ACHN (cell line): ENCODE measurements at places on chromosomes 7 and 10.
A peak's percentile ranks its signal among the peaks of the same experiment; 100 is the strongest.

DNA sequence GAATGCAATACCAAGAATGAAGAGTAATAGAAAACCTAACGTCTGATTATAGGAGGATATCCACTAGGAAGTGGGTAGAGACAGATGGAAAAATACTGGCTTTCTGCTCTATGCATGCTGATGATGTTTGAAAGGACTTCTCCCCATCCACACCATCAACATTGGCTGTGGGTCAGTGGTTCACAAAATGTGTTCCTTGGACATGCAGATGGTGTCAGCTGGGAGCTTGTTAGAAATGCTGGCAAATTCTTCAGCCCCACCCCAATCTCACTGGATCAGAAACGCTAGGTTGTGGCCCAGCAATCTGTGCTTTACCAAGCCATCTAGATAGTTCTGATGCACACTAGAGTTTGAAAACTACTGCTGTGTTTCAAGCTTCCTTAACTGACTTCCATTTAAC is 164.1 kb downstream of the PPP1R17 start:
- no peak for DNase-seq

- DNase-seq = peak; percentile 65
Observed at GRCh38 chr10:110556969-110557601, 10.4 kb upstream of the SMC3 start.

DNA sequence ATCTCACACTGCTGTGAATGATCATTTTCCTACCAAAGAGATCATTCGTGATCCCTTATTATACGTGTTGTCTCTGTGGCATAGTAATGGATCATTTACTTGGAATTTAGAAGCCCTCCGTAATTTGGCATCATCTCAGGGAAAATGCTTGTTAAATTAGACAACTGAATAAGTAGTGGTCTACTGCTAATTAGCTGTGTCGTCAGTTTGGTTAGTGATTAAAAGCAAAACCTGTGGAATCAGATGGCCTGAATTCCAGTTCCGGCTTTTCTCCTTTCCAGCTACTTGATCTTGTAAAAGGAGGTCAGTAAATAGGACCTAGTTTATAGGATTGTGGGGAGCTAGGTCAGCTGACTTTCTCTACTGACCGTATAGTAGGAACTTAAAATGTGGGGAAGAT is 65.6 kb downstream of the RBM33 start:
- no peak for DNase-seq

- no peak for DNase-seq
Observed at GRCh38 chr7:116407165-116407564, 92.4 kb upstream of the CAV2 start.

GRCh38 chr10:19531324-19531723 is 284.9 kb upstream of the PLXDC2 start:
- no peak for DNase-seq

GRCh38 chr10:110724116-110724921 is 80.2 kb downstream of the RBM20 start:
- no peak for DNase-seq

DNA sequence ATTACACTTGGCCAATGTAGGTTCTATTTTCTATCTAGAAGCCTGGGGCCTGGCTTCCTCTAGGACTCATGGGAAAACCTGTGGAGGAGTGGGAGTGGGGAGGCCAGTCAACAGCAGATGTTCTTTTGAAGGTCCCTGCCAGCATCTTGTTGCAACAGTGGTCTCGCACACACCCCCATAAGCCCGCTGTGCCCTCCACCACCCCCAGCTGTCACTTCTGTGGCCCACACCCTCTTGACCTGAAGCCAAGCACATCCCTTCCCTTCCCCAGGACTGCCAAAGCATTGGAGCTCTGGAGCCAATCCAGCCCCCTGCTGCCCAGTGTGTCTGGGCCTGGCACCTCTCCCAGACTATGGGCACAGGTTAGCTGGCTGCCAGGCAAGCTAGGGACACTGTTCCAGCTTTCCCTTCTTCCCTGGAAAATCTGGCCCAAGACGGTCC is 1.9 kb upstream of the STX1A start:
- peak; percentile 42 for DNase-seq

DNA sequence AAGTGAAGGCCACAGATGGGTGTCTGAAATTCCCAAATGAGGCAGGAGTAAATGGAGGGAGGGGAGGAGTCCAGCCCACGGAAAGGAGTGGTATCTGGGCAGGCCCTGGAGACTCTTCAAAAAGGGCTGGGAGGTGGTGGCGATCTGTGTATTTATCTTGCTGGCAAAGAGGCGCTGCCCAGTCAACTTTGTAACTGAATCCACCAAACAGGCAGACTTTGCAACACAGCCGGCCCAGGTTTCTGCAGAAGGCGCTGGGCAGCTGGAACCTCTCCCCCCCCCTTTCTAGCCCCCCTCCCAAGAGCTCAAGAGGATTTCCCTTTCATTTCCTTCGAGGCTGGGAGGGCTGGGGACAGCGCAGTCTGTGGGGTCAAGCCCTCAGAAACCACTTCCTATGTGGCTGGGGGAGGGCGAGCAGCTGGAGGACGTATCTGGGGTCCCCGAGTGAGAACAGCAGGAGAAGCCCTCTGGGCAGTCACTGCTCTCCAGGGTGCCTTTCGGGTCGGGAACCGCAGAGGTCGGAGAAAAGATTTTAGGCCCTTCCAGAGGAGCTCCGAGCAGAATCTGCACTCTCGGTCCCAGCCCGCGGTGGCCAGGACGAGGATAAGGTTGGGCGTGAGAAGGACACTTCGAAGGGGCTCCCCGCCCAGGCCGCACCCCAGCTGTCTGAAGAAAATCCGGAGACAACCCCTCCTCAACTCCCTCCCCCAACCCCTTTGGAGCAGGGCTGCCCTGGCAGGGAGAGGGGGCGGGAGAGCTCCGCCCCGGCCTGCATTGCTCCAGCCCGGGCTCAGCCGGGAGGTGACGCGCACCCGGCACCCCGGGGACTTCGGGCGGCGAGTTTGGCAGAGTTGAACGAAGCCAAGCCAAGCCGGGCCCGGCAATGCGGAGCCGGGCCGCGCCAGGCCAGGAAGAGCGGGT is 965 bp downstream of the ZCCHC24 start:
- peak; percentile 70 for DNase-seq

- DNase-seq = no peak
Observed at GRCh38 chr7:110801502-110801901, 289.4 kb upstream of the LRRN3 start.

DNA sequence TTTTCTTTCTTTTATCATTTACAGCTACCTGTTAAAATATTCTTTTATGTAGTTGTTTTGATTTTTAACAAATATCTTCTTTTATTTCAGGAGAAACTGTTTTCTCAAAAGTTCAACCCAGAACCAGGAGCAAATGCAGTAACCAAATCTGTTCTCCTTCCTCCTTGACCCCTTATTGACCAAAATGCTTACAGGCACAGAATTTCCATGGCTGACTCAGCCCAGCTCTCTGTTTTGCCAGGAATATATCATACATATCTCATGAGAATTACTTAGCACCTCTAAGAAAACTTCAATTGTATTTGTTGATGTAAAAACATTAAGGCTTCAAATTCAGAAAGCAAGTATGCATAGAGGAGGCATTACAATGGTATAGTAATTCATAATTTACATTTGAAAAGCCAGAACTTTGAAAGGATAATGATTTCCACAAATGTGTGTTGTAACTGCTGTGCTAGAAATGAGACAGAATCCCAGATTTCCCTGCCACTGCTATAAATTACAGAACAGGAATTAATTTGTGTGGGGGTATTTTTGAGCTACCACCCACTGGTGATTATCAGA is 2.2 kb downstream of the GSAP start:
- no peak for DNase-seq

DNA sequence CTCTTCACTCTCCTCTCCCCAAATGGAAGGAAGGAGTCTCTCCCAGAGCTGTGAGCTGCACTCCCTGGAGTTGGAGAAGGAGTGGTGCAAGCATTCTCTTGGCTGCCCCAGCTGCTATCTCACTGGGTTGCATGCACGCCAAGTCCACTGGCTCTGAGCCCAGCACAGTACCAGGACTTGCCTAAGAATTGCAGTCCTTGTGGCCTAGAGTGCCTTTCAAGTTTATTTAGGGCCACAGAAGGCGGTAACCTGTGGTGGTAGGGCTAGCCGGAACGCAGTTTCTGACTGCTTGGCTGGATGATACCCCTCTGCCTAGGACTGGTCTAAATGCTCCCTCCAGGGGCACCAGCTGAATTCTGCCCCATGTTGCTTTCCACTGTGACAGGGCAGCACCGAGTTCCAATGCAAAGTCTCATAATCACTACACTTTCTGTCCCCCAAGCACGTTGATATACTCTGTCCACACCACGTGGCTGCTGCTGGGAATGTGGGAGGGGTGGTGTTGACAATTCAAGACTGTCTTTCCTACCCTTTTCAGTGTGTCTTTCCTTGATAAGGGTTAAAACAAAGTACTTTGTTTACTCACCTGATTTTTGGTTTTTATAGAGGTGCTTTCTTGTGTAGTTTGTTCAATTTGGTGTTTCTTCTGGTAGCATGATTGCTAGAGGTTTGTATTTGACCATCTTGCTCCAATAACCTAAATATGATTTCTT is 57.0 kb downstream of the PHTF2 start:
- DNase-seq = no peak

GRCh38 chr10:44682507-44682906 is 228.6 kb upstream of the TMEM72 start:
- DNase-seq = no peak

DNA sequence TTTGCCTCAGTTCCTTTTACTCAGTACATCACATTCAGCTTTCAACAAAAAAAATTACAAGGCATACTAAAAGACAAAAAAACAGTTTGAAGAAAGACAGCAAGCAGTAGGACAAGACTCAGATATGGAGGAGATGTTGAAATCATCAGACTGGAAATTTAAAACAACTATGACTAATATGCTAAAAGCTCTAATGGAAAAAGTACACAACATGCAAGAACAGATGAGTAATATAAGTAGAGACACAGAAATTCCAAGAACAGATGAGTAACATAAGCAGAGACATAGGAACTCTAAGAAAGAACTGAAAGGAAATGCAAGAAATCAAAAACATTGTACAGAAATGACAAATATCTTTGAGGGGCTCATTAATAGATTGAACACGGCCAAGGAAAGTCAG is 402.6 kb downstream of the NEBL start:
- no peak for DNase-seq

DNA sequence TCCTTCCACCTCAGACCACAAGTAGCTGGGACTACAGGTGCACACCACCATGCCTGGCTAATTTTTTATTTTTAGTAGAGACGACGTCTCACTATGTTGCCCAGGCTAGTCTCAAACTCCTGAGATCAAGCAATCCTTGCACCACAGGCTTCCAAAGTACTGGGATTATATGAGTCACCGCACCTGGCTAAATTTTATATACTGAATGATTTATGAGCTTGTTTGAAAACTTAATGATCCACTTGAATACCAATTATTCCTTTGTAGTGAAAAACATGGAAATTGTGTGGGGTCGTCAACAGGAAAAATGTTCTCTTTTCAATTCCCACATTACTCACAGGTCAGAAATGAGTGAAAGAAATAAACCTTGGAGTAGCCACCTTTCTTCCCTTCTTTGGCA is 31.3 kb downstream of the RAPGEF5 start:
- DNase-seq = no peak

DNA sequence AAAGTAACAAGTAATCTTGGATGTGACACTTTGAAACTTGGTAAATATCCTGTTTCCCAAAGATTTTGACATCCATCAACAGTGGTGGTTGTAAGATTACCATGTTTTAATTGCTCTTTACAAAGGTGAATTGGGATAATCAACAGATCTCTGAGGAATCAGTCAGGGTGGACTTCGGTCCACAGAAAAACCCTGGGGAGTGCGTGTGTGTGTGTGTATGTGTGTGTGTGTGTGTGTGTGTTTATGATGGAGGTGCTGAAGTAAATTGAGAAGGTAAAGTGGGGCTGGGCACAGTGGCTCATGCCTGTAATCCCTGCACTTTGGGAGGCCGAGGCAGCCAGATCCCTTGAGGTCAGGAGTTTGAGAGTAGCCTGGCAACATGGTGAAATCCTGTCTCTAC is 12.0 kb upstream of the AUTS2 start:
- no peak for DNase-seq

- DNase-seq = no peak
Observed at GRCh38 chr10:15253951-15254807, 85.7 kb upstream of the NMT2 start.

- DNase-seq = no peak
Observed at GRCh38 chr7:24777806-24778205, 20.5 kb upstream of the GSDME start.

- DNase-seq = no peak
Observed at GRCh38 chr7:3156508-3156907, 112.8 kb upstream of the CARD11 start.
